ENCODE measurements at places on chromosomes 13 and 19.
A peak's percentile ranks its signal among the peaks of the same experiment; 100 is the strongest.

GRCh38 chr13:64529874-64530485, 2700.2 kb downstream of the PCDH9 start:
- peak; percentile 30 for DNase-seq

- peak; percentile 25 for DNase-seq
Observed at GRCh38 chr13:99803141-99803540, 168.4 kb downstream of the ZIC5 start.

DNA sequence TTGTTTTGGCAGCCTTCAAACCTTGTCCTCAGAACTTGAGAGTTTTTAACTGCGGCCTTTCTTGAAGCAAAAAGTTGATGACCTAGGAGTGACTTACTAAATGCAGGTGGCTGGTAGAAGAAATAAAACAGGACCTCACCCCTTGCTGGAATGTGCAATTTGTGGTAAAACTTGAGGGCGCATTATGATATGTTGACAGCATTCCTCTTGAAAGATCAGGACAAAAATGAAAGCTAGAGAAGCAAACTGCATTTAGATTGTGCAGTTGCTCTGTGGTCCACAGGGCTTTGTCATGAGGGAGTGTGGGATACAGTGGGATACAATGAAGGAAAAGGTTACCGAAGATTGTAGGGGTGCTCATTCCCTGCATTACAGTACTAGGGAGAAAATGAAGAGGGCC, 504.2 kb downstream of the GPC6 start:
- no peak for DNase-seq

GRCh38 chr19:11300811-11301120, 4.8 kb downstream of the TSPAN16 start:
- DNase-seq, result no peak

GRCh38 chr19:1324806-1325567, 39.3 kb downstream of the EFNA2 start:
- DNase-seq, result peak; percentile 45

- no peak for DNase-seq
Observed at GRCh38 chr13:46114613-46115012, 9.8 kb upstream of the CPB2 start.

- DNase-seq, result peak; percentile 65
Observed at GRCh38 chr19:3284759-3285646, 60.5 kb downstream of the CELF5 start.

All from NCI-H526 (cell line).